ENCODE measurements at places on chromosomes 5 and 9.

DNA sequence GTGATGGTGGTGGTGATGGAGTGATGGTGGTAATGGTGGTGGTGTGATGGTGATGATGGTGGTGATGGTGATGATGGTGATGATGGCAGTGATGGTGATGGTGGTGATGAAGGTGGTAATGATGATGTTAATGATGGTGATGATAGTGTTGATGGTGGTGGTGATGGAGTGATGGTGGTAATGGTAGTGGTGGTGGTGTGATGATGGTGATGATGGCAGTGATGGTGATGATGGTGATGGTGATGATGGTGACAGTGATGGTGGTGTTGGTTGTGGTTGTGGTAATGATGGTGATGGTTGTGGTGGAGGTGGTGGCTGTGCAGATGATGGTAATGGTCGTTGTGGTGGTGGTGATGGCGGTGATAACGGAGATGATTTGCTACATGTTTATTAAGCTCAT, 7.3 kb downstream of the STKLD1 start:
- DNase-seq = no peak

DNA sequence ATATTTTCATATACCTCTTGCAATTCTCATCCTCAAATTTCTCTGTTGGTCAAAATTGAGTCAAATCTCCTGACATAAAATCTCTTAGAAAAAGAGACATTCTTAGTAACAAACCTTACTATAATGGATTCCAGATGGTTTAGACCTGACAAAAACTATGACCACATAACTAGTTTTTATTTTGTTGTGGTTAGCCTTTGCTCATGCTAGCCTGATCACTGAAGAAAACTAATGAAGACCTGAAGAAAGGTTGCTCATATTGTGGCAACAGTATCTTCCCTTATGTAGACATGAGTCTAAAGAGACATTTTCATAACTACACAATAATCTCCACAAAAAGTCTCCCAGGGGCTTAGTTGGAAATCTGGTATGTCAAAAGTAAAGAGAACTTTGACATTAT, 274.1 kb upstream of the TMEM161B start:
- no peak for DNase-seq

GRCh38 chr5:167232675-167233311, 1058.7 kb upstream of the WWC1 start:
- DNase-seq = no peak

GRCh38 chr5:96090215-96090614, 128.6 kb upstream of the ELL2 start:
- no peak for DNase-seq

DNA sequence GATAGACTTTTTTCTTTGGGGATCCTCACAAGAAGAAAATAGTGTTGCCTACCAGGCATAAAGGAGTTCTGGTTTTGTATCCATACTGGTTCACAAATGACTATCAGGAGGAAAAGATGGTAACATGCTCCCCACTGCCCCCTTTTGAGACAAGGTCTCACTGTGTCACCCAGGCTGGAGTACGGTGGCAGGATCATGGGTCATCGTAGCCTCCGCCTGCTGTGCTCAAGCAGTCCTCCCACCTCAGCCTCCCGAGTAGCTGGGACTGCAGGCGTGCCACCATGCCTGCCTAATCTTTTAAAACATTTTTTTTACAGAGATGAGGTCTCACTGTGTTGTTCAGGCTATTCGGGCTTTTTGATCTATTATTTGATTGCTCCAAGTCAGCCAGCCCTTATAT, 99.3 kb downstream of the TRIO start:
- no peak for DNase-seq

GRCh38 chr5:159097784-159098602, 1.7 kb downstream of the EBF1 start:
- no peak for DNase-seq

GRCh38 chr9:12884736-12885395, 110.0 kb downstream of the LURAP1L start:
- DNase-seq = no peak

GRCh38 chr5:80141147-80141671, 106.1 kb downstream of the THBS4 start:
- no peak for DNase-seq

GRCh38 chr5:95162231-95162992, 122.5 kb downstream of the MCTP1 start:
- no peak for DNase-seq

DNA sequence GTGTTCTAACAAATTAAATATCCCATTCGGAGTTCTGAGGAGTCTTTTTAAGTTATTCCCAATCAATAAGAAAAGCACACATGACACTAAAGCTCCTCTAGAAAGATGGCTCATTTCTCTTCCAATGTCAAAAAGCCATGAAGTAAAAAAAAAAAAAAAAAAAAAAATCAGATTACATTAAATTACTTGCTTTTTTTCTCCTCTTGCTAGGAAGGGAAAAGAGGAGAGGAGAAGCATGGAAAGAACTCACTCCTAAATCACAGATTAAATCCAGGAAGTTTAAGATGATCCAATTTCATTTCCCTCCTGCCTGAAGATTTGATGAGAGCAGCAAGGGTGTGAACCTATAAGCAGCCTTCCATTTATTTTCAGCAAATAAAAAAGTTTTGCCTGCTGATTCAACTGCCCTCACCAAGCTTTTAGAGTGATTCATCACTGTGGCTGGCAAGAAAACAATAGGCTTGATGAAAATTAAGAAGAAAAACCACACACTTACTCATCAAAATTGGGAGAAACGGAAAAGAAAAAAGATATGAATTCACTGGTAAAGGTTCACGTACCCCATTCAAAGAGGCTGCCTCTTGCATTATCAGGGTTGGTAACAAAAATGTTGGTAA, 19.7 kb downstream of the MYO10 start:
- no peak for DNase-seq

DNA sequence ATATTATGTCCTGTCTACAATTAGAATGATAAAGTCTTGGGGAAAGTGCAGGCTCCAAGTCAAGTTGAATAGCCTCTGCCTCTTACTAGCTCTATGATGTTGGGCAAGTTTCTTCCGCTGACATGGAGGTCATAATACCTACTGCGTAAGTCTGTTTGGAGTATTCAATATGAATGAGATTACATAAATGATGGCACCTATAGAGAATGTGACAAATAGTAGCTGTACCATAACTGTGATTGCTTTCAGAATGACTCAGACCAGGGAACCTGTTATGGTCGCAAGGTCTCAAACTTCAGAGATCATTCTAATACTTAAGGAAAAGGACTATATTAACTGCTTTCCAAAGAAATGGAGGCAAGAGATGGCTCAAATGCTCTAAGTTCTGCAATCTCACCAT, 94.0 kb upstream of the ABCA1 start:
- no peak for DNase-seq

DNA sequence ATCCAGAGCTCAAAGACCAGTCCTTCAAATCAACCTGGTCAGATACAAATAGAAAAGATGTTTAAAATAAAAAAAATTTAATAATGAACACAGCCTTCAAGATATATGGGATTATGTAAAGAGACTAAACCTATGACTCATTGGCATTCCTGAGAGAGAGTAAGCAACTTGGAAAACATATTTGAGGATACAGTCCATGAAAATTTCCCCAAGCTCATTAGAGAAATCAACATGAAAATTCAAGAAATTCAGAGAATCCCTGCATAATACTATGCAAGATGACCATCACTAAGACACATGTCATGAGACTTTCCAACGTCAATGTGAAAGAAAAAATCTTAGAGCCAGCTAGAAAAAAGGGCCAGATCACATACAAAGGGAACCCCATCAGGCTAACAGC, 512.9 kb upstream of the PTGER4 start:
- no peak for DNase-seq

- DNase-seq = no peak
Observed at GRCh38 chr5:181245427-181246275, 1.9 kb upstream of the RACK1 start.

- DNase-seq = no peak
Observed at GRCh38 chr9:119836036-119836435, 466.8 kb upstream of the BRINP1 start.

DNA sequence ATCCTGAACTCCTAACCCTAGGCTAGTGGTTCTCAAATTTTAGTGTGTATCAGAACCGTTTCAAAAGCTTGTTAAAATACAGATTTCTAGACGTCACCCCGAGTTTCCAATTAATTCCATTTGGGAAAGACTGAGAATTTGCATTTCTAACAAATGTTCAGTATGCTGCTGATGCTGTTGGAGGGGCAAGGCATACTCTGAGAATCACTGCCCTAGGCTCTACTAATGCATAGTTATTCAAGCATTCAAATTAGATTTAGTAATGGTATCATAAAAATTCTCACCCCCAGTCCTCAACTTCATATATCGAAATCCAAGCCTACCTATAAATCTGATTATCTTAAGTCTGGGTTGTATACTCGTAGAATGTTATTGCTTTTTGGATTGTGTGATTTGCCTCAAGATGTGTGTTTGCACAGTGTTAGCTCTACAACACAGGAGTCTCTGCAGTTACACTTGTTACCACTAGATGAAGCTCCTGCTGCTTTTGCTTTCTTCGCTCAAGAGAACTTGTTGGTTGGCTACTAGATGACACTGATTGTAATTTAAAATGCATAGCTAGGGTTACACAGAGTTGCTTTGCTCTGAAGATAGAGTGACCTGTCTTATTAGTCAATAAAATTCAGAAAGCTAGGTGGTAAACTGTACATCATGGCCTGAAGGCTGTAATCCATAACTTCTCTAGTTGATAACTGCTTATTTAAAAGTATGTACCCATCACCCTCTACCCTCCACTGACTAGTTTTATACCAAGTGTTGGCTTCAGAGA, 7.5 kb upstream of the ERAP2 start:
- no peak for DNase-seq

- DNase-seq = no peak
Observed at GRCh38 chr5:32542216-32543059, 42.9 kb upstream of the SUB1 start.

- DNase-seq = no peak
Observed at GRCh38 chr9:137195525-137196220, 4.9 kb downstream of the TPRN start.

GRCh38 chr5:143085319-143085917, 315.2 kb downstream of the ARHGAP26 start:
- DNase-seq = no peak

GRCh38 chr5:147382776-147383175, 127.1 kb downstream of the DPYSL3 start:
- no peak for DNase-seq

- peak; percentile 88 for DNase-seq
Observed at GRCh38 chr9:123268465-123269259, at the start of gene STRBP. Gene STRBP, minus strand, starts transcription at chr9:123268586. Its CDS starts 84,452 bp downstream, at chr9:123184134.

- no peak for DNase-seq
Observed at GRCh38 chr5:122009436-122009835, 47.7 kb downstream of the SRFBP1 start.

DNA sequence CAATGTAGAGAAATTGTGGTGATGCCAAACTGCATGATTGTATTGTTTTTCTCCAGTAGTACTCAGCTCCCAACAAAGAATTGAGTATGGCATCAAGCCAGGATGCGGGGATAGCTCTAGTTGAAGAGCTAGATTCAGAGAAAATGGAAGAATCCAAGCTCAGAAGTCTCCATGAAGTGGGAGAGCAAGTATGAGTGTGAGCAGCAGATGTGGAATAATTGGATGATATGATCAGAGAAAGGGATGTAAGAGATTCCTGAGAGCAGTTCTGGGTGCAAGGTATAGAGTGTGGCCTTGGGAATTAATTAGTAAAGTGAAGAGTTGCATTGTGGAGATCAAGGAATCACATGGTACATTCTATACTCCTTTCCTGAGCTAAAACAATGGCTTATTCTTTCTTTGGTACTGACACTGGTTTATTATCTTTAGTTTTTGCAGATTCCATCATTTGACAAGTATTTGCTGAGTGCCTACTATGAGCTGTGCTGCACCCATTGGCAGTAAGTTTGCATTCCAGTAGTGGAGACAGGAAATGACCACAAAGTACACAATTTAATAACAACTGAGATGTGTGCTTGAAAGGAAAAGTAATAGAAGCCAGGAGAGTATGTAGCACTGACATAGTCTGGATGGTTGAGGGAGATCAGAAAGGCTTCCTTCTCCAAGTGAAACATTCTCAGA, 177.1 kb downstream of the CPLANE1 start:
- DNase-seq = no peak

GRCh38 chr5:141135718-141136266, 786 bp downstream of the PCDHB5 start:
- DNase-seq = no peak

GRCh38 chr9:28234133-28234893, 661.0 kb upstream of the C9orf72 start:
- DNase-seq = no peak

DNA sequence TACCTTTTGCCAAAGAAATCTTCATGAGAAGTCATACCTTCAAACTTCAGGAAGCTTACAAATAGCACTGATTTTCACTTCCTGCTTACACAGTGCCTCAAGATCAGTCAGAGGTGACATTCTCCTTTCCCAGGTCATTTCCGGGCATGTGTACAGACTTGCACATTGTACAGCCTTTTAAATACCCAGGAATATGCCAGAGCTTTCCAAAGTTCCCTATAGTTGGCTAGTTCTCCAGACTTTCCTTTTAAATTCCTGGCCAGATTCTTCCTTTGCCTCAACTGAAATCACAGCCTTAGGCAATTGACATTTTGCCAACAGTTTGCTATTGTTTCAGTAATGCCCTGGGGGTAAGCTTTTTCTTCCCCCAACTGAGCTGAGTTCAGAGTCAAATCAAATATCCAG, 47.2 kb downstream of the RFX3 start:
- no peak for DNase-seq

DNA sequence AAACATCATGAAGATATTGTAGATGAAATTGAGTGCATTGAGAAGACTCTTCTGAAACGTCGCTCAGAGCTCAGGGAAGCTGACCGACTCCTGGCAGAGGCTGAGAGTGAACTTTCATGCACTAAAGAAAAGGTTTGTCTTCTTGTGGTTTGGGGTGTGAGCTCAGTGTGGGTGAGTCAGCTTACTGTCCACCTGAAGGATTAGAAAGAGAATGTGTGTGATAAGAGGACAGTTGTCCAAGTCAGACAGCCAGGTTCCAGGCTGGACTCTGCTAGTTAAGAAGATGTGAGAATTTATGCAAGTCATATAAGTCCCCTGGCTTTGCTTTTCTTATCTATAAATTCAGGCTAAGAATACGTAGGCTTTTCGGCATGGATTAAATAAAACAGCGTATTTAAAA, 46.9 kb downstream of the RAB14 start:
- DNase-seq = no peak

DNA sequence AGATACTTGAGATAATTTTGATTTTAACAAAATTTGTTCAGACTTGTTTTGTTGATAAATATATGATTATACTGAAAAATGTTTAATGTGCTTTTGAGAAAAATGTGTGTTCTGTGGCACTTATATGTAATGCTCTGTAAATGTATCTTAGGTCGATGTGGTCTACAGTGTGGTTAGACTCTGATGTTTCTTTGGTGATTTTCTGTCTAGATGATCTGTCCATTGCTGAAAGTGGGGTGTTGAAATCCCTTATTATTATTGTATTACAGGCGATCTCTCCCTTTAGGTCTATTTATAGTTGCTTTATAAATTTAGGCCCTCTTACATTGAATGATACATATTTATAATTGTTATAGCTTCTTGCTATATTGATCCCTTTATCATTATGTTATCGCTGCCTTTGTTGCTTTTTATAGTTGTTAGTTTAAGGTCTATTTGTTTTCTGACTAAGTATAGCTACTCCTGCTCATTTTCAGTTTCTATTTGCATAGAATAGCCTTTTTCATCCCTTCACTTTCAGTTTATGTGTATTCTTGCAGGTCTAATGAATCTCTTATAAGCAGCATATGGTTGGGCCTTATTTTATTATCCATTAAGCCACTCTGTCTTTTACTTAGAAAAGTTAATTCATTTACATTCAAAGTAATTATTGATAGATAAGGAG, 124.3 kb downstream of the MRPS30 start:
- DNase-seq = no peak
